NCI-H1930 (cell line): ENCODE measurements at places on chromosomes 3 and 15.

GRCh38 chr3:63442918-63443317 lies 164.8 kb downstream of the SYNPR start:
- DNase-seq, result no peak

- DNase-seq, result no peak
Observed at GRCh38 chr3:120470870-120471269, 20.1 kb upstream of the FSTL1 start.

GRCh38 chr15:57566834-57567233 lies 24.9 kb upstream of the MYZAP start:
- DNase-seq, result no peak

DNA sequence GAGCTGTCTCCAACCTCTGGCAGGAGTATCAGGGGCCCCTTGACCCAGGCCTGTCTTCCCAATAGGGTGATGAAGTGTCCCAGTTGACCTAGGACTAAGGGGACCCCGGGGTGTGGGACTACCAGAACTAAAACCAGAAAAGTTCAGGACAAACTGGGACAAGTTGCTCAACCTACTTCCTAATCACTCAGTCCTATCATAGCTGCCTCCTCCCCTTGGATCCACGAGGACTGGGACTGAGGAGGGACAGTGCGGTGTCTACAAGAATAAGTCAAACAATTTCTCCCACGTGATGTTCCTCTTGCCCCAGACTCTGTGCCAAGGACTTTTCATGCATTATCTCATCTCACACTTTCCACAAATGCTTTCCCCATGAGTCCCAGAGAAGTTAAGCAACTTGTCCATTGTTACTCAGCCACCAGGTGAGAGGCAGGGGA lies 49.4 kb upstream of the SLCO2A1 start:
- no peak for DNase-seq

GRCh38 chr3:12518261-12519028 lies 26.9 kb downstream of the MKRN2OS start:
- no peak for DNase-seq
